Activated CD4-positive, CD25-positive, alpha-beta regulatory T cell (primary cell): ENCODE measurements at places on chromosomes 11 and 22.

DNA sequence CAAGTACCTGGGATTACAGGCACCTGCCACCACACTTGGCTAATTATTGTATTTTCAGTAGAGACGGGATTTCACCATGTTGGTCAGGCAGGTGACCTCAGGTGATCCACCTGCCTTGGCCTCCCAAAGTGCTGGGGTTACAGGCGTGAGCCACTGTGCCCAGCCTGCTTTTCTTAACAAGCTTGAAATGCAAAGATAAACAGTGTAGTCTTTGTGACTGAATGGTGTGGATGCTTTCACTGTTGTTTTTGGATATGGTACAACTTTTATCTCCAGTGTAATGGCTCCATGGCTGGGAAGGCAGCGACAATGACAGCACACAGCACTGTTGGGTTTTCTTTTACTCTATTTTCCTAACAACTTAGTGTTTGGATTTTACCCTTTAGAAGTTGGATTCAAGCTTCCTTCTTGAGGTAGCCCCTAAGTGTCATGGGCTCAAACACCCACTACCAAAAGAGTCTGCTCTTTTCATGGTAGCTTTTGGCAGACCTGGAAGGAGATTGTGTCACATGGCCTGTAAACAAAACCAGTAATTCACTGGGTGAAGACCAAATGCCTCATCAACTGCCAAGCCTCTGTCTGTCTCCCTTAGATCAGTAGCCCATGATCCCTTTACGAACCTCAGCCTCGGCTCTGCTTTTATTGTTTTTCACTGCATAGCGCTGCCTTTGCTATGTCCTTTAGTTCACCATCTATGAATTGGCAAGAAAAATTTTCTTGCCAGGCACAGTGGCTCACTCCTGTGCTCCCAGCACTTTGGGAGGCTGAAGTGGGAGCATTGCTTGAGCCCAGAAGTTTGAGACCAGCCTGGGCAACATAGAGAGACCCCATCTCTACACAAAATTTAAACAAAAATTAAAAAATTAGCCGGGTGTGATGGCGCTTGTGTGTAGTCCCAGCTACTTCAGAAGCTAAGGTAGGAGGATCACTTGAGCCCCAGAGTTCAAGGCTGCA is 6.4 kb downstream of the VPS51 start:
- DNase-seq = no peak

- no peak for DNase-seq
These were observed 24.9 kb downstream of the CDKN1C start for GRCh38 chr11:2860636-2861035.

GRCh38 chr11:94750319-94751217 is 17.6 kb upstream of the AMOTL1 start:
- DNase-seq = no peak

DNA sequence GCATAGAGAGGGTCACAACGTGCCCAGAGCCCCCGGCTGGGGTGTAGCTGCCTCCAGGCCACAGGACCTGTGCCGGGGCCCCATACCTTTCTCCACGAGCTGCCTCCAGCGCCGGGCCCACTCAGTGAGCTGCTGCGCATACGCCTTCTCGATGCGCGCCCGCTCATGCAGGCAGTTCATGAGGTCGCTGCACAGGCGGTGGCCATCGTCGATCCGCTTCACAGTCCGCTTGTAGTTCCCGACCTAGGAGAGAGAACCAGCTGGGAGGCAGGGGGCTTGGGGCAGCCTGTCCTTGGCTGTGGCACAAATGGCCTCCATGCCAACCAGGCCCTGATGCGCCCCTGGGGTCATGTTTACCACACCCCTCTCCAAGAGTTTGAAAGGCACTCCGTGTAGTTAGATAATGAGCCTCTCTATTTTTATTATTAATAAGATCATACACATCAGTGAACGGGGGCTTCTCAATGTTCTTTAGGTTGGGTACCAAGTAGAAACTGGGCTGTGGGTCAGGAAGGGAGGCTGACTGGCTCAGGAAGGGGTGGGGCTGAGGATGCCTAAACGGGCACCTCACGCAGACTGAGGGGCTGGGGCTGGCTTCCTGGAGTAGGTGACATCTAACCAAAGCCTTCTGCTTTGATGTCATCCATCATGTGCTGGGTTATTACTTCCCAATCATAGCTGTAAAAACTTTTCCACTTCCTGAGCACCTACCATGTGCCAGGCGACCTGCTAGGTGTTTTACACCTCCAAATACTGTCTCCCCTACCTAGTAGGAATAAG is 36.5 kb upstream of the ARFGAP3 start:
- DNase-seq = no peak

- no peak for DNase-seq
These were observed 440.5 kb downstream of the MIAT start for GRCh38 chr22:27097933-27098332.

DNA sequence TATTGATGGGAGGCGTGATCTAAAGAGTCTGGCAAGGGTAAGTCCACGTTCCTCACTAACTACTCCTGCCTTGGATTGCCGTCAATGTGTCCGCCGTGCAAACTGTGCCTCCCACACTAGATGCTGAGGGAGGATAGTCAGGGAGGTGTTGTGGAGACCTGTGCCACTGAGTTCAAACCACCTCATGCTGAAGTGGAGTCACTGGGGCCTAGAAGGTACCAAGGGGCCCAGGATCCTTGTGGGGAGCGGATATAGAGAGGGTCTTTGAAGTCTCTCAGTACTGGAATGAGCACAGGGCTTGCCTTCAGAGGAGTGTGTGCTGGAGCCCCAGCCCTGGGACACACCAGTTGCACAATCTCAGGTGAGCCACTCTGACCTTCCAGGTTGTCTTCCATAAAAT is 27.1 kb upstream of the TMPRSS4 start:
- no peak for DNase-seq

DNA sequence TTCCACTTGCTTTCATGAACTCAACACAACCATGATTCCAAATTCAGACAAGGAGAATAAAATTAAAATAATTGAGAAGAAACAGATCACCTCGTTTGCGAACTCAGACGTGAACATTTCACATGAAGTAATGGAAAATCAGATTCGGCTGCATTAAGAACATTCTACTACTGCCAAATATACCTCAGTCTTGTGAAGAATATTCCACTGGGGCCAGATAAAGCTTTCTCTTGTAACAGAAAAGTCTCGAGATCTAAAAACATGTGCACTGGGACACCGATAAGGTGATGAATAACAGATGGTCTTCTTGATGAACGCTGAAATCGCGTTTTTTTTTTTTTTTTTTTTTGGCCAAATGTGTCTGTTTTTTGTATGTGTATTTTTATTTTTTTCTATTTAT is 761.1 kb downstream of the BRD1 start:
- DNase-seq = no peak

GRCh38 chr11:41254966-41255365 is 204.5 kb downstream of the LRRC4C start:
- DNase-seq = no peak

DNA sequence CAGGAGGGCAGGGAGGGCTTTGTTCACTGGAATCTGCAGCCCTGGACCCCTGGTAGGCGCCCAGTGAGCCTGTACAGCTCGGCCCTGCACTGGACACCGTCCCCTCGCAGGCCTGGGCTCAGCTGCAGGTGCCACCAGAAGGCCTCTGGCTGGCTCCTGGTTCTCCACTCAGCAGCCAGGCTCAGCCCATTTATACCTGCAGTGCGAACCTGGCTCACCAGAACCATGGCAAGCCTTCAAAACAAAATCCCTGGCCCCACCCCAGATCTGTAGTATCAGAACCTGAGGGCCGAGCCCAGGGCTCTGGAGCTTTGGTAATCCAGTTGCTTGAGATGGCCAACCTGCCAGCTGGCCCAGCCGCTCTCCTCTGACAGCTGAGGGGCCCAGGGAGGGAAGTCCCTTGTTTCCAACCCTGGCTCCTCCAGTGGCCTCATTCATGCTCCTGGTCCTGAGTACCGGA is 870 bp upstream of the FREY1 start:
- no peak for DNase-seq

GRCh38 chr11:8828580-8829361 is 82.2 kb upstream of the AKIP1 start:
- no peak for DNase-seq

- DNase-seq = no peak
These were observed 95.4 kb upstream of the TIMP3 start for GRCh38 chr22:32706149-32706548.

DNA sequence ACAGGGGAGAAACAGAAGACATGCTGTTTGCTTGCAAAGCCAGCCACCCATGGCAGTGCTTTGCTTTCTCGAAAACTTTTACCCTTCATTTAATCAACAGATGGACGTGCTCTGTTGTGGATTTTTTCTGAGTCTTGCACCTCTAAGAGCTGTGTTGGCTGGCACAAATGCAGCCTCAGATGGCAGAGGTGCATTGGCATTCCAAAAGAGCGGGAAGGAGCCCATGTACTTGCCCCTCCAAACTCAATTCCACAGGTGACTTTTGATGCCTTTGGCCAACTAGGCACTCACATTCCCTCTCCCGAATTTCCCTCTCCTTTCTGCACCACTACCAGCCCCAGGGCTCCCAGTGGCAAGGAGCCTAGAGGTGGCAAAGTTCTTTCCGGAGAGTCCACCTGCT is 1.2 kb downstream of the KIRREL3 start:
- no peak for DNase-seq

- no peak for DNase-seq
These were observed 119.9 kb upstream of the RASSF10 start for GRCh38 chr11:12889243-12889642.

DNA sequence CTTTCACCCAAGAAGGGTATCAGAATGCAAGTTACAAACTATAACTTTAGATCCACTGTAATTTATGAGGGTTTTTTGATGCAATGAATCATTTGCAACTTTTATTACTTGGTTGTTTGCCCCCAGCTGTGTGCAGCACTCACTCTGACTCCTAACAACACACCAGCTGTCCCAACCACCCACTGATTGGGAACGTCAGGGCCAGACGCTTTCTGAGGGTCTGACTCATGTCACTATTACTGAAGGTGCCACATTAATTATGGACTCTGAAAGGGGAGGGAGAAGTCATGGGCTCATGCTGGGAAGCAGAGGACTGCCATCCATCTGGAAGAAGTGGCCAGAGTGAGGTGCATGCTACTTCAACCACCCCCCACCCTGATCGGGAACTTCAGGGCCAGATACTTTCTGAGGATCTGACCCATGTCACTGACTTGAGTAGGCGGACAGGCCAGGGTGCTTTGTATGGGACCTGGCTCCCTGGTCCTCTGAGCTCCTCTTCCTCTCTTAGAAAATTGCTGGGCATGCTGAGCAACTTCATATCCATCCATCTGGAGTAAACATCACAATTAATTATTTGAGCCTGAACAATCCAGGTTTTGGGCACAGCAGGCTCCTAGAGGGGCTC is 44.9 kb upstream of the DRD2 start:
- DNase-seq = no peak

- DNase-seq = no peak
These were observed 13.0 kb downstream of the SLC5A12 start for GRCh38 chr11:26708736-26709456.

DNA sequence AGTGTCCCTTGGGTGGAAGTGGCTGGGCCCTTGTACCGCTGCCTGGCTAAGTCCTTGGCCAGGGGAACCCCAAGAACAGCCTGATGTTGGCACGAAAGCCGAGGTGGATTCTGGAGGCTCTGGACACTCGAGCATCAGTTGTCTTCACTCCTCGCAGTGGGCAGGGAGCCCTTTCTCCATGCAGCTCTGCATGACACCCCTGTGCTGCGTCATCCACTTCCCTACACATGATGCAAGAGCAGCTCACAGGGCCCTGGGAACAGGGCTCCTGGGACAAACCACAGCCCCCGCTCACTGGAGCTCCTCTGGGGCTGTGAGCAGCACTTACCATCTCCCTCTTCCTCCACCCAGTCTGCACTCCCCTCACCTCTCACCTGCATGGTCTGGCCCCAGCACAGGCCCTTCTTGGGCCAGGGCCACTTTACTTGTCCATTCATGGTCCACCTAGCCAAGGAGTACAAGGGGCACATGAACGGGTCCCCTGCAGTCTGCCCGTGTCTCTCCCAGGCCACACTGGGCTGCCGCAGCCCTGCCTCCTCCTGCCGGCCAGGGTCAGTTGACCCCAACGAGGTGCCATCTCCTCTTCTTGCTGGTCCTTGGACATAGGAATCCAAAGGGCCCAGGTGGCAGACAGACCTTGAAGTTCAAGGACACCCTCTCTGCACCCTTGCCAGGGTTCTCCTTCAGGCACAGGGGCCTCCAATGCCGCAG is 66.5 kb downstream of the IGF2 start:
- DNase-seq = no peak

DNA sequence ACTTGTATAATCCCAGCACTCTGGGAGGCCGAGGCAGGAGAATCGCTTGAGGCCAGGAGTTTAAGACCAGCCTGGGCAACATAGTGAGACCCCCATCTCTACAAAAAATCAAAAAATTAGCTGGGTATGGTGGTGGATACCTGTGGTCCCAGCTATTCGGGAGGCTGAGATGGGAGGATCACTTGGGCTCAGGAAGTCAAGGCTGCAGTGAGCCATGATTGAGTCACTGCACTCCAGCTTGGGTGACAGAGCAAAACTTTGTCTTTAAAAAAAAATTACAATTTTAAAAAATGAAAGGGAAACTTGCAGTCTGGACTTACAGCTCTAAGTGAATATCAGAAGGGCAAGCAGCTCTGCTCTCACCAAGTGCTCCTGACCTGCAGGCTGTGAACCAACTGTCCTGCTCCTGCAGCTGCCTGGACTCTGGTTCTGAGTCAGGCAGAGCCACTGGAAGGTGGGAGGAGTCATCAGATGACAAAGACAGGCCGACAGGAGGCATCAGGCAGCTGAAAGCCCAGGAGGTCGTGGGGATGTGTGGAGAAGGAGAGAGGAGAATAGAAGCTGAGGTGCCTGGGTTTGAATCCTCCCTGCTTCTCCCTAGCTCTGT is 9.6 kb downstream of the SMTNL1 start:
- no peak for DNase-seq

GRCh38 chr11:60129853-60130252 is 41.4 kb downstream of the MS4A2 start:
- DNase-seq = no peak

DNA sequence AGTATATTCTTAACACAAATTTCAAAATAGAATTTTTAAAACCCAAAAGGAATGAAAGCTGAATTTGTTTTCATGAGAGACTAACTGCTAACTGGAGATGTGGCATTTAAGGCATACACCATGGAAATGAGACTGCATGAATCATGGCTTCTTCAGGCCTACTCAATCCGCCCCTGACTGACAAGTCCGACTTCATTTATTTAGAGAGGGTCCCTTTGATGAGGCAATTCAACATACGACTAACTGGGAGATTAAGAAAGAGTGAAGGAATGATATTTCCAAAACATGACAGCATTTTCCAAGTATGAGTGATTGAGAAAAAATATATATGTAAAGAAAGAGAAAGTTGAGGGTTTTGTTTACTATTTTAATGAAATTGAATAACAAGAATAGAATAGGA is 720.1 kb downstream of the DLG2 start:
- DNase-seq = no peak

- DNase-seq = no peak
These were observed 26.7 kb downstream of the CARS1 start for GRCh38 chr11:3030289-3031070.

DNA sequence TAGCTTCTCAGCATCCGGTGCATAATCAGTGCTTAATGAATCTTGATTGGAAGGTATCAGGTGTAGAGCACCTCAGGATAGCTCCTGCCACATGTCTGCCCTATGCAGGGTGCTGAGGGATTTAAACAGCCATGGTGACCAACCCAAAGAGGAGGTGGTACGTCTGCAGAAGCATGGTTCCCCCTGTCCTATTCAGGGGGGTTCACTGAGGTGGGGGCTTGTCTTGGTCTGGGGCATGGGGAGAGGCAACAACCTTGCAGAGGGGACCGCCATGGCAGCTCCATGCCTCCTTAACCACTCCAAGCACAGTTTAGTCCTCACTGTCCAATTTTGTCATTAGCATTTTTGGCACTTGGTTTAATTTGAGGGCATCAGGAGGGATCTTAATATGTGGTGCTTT is 24.9 kb downstream of the UBE2L3 start:
- DNase-seq = no peak

- no peak for DNase-seq
These were observed 29.1 kb downstream of the LRFN4 start for GRCh38 chr11:66885950-66886440.
